Cardiac septum (tissue), 1 donor: ENCODE measurements at places on chromosomes 6 and 20.

GRCh38 chr6:11094411-11094851 is 797 bp downstream of the SMIM13 start:
- no peak for DNase-seq

DNA sequence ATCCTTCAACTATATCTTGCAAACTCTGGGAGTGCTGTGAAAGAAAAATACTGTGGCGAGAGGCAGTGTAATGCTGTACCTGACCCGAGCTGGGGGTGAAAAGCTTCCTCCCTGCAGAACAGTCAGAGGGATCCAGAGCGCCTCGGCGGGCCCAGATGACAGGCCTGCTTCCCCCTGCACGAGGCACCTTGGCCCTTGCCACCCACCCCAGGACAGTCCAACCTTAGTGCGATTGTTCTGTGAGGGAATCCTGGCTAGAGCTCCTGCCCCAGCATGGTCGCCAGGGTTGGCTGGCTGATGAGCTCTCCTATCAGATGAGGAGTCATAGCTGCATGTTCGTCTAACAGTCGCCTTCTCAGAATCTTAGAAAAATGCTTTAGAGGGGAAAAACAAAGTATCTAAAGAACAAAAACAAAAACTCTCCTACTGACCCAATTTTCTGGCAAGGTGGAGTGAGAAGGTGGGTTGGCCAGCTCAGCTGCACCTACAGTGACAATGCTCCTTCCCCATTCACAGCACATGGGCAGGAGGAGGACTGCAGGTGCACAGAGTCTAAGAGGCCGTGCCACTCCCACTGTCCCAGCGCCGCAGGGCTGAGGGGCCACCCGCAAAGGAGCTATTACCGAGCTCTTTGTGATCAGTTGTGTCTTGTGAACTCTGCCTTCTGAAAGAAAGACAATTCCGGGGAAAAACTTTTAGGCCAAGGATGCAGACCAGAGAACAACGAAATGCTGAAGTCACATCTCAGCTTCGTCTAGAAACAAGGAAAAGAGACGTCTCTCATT is 28.6 kb upstream of the GPR6 start:
- DNase-seq, result no peak

DNA sequence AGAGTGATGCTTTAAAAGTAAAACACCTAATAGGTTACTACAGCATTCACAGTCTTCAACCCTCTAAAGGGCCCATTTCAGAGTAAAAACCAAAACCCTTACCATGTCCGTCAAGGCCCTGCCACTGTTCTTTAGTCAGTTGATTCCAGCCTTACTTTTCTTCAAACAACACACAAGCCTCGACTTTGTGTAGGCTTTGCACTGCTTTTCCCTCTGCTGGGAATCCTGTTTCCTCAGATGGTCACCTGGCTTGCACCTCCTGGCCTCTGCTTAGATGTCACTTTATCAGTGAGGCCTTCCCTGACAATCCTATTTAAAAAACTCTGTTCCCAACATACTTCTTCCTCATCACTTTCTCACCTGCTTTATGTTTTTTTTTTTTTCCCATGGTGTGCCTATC is 77.1 kb upstream of the FLRT3 start:
- DNase-seq, result no peak

- DNase-seq, result no peak
These were observed 132.4 kb downstream of the BMP7 start for GRCh38 chr20:57133926-57134650.

DNA sequence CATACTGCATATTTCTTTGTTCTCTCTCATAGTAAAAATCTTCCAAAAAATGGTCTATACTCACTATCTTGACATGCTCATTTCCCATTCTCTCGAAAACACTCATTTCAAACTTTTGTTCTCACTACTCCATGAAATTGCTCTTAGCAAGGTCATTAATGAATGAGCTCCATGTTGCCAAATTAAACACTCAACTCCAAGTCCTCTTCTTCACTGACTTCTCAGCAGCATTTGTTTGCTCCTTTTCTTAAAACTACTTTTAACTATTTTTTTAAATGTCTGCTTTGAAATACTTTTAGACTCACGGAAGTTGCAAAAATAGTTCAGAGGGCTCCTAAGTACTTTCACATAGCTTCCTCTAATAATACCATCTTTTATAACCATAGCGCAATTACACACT is 274.0 kb upstream of the PREP start:
- DNase-seq, result no peak

DNA sequence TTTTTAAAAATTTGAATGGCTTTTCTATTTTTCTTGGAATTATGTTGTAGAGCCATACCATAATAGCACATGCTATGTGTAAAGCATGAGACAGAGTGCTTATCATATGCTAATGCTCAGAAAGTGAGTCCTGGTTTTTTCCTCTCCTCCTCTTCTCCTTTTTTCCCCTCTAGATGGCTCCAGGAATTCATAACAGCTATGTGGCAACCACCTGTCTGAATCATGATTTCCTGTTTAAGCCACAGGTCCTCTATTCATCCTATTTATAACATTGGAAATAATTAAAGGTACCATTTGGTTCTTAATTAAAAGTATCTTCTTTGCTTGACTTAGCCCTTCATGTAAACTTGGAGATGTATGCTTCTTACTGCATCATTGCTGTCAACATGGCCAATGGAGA is 260.0 kb upstream of the MAP3K7 start:
- DNase-seq, result no peak

DNA sequence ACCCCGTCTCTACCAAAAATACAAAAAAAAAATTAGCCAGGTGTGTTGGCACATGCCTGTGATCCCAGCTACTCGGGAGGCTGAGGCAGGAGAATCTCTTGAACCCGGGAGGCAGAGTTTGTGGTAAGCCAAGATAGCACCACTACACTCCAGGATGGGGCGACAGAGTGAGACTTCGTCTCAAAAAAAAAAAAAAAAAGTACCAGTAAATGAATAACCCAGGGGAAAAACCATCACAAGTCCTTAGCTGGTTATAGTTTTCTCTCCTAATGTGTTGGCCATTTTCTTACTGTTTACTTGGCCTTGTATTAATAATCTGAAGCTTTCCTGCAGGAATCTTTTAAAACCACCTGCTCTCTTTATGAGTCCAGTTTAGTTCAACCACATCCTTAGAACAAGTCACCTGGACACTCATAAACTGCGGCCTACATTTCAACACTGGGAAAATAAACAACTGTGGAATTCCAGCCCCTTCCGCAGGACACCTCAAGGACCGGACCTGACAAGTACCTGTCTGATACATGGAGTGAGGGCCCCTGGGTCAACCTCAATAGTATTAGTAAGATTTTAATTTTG is 102.6 kb downstream of the ATP9A start:
- DNase-seq, result no peak

DNA sequence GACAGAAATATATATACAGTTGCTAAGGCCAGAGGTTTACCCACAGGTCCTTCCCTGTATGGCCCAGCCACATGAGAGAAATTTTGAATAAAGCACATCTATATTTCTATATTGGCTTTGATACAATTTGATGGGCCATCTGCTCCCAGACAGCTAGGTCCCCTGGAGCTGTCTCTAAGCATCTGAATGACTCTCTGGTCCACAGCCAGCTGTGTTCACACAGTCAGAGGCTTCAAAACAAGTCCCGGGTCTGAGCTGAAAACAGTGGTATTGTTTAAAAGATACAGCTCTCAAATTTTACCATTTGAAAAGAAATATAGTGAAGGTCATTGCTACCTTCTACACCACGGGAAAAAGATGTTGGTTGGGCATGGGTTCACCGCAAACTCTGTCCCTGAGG is 161.1 kb downstream of the SLC35B3 start:
- DNase-seq, result no peak

DNA sequence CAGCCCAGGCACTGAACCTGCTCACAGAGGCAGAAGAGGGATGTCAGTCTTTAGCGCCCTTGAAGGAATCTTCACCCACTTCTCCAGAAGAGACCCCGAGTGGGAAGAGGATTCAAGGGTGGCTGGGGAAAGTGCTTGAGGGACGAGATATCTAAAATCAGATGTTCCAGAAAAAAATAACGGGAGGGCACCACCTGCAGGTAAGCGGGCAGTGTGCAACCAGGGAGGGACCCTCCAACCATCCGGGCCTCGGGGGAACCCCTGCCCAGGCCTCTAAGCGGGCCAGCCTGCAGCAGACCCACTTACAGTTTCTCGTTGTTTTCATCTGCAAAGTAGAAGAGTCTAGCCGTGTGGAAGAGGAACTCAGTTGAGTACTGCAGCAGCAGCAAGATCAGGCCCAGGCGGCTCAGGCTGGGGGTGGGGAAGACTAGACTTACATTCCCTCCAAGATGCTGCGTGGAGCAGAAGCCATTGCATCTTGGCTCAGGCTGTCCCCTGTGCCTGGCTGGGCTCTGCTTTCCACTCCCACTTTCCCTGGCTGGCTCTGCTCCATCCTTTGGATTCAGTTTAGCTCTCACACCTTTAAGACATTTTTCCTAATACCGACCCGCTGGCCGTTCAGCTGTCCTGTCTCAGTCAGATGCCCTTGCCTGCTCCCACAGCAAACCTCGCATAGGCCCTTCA is 71.0 kb downstream of the TRAM2 start:
- DNase-seq, result no peak

DNA sequence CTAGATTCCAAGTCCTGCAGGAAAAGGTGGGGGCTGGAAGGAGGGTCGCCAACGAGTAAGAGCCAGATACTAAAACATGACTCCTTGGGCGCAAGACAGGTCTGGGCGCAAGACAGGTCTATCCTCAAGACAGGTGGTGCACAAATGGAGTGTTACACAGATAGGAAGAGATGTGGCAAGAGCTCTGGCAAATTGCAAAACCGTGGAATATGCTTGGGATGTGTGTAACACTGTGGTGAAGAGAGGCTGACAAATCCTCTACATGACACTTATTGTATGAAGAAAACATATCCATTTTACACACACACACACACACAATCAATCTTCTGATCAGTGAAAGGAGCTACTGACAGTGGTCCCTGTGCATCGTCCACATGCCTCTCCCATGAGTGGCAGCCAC is 77.6 kb downstream of the TBC1D7 start:
- no peak for DNase-seq

DNA sequence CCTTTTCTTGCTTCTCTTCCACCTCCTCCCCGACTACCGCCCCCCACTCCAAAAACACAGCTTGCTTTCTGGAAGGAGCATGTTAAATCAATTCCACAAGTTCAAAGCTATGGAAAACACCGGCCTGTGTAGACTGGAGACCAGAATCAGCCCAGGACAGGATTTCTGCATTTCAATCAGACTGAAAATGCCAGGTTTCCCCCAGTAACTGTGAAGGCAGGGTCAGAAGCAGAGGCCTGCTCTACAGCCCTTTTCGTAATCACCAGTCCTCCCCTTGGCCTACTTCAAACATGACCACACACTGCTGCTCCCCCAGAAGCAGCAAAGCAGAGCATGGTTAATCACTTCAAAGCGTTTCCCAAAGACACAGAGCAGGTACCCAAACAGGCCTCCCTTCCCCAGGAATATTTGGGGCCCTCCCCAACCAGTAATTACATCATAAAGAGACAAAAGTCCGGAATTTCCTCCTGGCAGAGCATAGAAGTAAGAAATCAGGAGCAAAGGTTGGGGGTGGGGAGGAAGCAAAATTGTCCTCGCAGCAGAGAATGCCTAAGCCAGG is 38.4 kb downstream of the ZMYND8 start:
- no peak for DNase-seq

- no peak for DNase-seq
These were observed 71.9 kb upstream of the CNR1 start for GRCh38 chr6:88238065-88238464.

GRCh38 chr6:163384510-163384909 is 30.0 kb upstream of the QKI start:
- DNase-seq, result no peak

GRCh38 chr6:43836507-43837240 is 66.7 kb downstream of the VEGFA start:
- DNase-seq, result no peak

- DNase-seq, result no peak
These were observed 512.2 kb upstream of the MARCKS start for GRCh38 chr6:113344969-113345368.

- no peak for DNase-seq
These were observed 33.9 kb upstream of the STXBP5 start for GRCh38 chr6:147170269-147170668.

- DNase-seq, result no peak
These were observed 164.1 kb upstream of the CHD6 start for GRCh38 chr20:41782255-41782654.

DNA sequence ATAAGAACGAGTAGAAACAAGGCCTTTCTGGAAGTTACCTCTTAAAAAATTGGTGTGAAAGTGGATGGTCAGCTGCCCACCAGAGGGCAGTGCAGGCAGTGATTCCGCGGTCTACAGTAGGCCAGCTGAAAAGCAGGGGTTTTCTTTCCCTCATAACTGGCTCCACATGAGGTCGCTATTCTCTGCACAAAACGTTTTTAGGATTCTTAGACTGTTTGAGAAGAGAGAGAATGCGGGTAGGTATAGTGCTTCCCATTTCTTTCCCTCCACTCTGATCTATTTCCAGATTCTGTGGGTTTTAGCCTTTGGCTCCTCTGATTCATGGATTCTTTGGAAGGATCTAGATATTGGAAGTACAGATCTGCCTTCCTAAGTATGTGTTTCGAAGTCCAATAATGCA is 14.2 kb downstream of the FIG4 start:
- peak; percentile 85 for DNase-seq

GRCh38 chr6:33583591-33584155 is 3.6 kb upstream of the BAK1 start:
- no peak for DNase-seq

DNA sequence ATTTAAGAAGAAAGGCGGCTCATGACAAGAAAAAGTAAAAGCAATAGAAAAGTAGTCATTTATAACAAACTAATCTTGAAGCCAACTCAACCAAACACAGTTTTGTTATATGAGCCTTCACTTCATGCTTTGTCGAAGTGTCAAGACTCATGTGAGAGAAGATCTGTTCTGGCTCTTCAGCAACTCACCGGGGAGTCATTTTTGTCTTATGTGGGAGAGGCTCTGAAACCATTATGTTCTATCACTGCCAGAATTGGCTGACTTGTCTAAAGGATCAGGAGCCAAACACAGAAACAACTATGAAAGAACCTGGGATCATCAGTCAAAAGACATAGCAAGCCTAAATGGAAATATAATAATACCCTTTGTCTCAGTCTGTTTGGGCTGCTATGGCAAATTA is 105.2 kb downstream of the CDK19 start:
- no peak for DNase-seq

- DNase-seq, result no peak
These were observed 35.6 kb upstream of the SALL4 start for GRCh38 chr20:51837876-51838420.

DNA sequence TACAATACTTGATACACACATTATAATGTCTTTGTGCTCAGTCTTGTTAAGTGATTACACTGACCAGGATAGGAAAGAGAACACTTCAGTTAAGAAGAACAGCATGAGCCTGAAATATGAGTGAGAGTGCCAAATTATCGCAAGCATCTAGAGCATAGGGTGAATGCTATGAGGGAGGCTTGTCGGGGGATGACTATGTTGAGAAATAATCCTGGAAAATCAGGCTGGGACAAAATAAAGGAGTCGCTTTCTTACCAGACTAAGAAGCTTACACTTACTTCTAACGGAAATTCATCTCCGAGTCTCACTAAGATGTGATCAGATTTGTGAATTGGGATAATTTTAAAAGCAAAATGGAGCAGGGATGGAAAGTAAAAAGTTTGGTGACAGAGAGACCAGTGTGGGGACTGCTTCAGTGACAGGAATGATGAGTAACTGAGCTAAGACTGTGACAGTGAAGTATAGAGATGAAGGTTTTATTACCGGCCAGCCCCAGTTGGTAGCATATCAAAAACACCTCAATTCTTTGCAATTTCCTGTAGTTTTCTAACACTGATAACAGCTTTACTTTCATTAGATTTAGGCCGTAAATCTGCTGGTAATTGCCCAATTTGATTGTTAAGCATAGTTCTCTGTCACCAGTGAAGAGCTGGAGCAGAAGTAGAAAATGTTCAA is 48.4 kb upstream of the DEFB112 start:
- no peak for DNase-seq
